ENCODE measurements at places on chromosomes 1 and 21.
A peak's percentile ranks its signal among the peaks of the same experiment; 100 is the strongest.

DNA sequence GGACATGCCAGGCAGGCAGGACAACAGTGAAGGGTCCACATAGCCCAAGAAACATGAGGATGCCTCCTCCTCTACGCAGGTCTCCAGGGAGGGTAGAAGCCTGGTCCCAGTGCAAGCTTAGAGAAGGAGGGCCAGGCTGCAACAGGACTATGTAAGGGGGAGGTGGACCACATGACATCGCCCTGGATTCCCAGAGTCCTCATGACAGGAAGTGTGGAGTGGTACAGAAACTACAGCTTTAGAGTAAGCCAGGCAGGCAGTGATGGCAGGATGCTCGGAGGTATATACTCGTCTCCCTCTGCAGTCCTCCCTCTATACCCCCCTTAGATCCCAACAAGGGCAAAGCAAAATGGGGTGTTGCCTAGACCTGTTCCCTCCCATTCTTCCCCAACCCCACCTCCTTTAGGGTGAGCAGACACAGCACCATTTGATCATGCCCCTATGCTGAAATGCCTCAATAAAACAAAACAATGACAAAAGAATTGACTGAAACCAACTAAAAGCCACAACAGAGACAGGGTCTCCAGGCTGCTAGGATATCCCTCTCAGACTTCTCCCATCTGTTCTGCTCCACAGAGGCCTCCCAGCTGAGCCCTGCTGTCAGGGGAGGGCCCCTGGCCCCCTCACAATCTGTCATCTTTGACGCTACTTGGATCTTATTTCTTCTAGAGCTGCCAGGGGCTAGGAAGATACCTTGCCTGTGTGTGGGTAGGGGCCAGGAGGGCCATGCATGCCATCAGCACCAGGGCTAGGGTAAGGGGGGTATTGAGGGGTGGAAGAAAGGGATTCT, 13.1 kb downstream of the FAM78B start:
- no peak for DNase-seq

- no peak for DNase-seq
These were observed 2.0 kb downstream of the KIAA0319L start for GRCh38 chr1:35555212-35555584.

GRCh38 chr1:26387447-26387846, 14.9 kb upstream of the ZNF683 start:
- DNase-seq: no peak

DNA sequence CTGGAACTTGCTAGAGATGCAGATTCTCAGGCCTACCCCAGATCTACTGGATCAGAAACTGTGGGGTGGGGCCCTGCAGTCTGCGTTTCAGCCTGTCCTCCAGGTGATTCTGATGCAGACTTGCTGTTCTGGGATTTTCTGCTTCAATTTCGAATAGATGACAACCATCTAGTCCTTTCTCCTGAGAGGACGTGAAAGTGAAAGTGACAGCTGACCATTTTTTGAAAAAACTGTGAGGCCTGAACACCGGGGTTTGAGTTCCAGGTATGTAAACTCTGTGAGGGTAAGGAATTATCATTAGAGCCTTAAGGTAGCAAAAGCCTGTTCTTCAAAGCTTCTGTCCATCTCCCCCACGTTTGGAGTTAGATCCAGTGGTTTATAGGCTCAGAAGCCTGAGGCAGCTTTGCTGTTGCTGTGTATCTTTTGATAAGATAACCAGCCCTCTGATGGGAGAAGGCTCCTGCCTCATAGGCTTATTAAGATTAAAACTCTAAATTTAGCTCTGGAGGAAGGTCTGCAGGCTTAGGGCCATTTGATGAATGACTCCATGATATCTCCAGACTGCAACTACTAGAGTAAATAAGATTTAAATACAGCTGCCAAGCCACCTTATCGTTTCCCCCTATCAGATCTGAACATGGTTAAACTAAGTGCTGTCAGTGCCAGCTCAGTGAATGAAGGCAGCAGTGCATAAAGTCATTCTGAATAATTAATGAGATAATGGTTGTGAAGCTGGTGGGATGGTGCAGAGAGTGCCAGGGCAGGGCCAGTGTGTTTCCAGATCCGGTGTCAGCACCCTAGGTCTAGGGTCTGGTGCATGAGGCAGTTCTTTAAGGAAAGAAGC, 335.2 kb downstream of the HHAT start:
- DNase-seq: peak; percentile 89

DNA sequence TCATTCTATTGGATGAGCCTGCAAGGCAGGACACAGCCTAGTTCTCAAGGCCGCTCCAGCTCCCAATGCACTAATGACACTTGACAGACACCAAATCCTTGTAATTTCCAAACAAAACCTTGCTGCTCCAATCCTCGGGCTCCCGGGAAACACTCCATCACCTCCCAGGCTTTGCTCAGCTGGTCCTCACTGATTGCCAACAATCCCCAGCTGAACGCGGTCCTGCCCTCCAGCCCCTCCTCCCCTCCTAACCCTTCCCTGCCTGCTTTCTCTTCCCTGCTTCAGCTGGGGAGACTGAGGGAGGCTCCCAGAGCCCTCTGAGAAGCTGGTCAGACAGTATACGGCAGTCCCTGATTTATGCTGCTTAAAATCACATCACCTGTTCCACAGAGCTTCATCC, 114.4 kb upstream of the TNR start:
- no peak for DNase-seq

- DNase-seq: no peak
These were observed 30.8 kb downstream of the RPL5 start for GRCh38 chr1:92862605-92863004.

DNA sequence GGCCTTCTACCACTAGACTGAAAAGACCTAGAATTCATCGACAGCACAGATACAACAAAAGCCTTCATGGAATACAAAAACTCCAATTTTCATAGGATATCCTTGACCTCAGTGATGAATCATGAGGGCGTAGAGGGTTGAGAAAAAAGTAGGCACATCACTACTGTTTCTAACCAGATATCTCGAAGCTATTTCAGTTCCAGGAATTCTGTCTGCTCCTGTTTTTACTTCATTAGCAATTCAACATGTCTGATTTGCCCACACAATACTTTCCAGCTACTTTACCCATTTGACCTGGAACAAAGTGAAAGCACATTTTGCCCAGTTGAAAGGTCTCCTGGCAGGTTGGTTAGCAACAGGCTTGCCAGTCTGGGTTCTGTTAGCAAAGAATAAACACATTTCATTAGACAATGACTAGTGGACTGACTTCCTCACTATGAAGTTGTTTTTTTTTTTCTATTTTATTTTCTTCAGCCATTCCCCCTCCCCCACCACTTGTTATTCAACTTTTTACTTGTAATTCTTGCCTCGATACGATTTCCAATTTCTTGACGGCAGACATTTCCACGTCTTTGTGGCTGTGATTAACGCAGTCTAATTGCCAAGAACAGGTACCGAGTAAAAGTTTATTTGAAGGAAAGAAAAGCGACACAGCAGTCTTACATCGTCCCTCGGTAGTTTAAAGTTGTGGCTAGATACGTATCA, 4.0 kb upstream of the ZBTB18 start:
- peak; percentile 7 for DNase-seq

- no peak for DNase-seq
These were observed 16.4 kb upstream of the CENPF start for GRCh38 chr1:214586621-214587020.

DNA sequence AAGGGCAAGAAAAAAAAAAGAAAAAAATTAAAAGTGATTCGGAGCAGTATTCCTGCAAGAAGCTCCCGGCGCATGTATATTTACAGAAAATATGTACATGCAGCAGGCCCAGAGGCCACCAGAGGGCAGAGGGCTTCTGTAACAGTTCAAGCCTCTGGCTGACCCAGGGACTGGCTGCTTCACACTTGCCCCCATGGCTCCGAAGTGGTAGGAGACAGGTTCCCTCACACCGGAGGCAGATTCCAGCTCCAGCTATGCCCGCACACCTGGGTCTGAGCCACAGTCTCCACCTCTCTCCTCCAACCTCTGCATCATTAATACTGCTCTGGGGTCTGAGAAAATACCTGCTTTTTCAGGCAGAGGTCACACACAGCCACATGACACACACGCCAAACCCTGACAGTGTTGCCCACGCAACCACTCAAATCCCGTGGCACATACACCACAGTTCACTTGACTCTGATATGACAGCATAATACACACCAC, 2.2 kb upstream of the ARHGAP30 start:
- no peak for DNase-seq

- DNase-seq: no peak
These were observed 5.5 kb downstream of the AMPD2 start for GRCh38 chr1:109625176-109625575.

- DNase-seq: no peak
These were observed 6.4 kb downstream of the TGFB2 start for GRCh38 chr1:218351391-218352074.

- no peak for DNase-seq
These were observed 4.8 kb downstream of the COX20 start for GRCh38 chr1:244840219-244840794.

DNA sequence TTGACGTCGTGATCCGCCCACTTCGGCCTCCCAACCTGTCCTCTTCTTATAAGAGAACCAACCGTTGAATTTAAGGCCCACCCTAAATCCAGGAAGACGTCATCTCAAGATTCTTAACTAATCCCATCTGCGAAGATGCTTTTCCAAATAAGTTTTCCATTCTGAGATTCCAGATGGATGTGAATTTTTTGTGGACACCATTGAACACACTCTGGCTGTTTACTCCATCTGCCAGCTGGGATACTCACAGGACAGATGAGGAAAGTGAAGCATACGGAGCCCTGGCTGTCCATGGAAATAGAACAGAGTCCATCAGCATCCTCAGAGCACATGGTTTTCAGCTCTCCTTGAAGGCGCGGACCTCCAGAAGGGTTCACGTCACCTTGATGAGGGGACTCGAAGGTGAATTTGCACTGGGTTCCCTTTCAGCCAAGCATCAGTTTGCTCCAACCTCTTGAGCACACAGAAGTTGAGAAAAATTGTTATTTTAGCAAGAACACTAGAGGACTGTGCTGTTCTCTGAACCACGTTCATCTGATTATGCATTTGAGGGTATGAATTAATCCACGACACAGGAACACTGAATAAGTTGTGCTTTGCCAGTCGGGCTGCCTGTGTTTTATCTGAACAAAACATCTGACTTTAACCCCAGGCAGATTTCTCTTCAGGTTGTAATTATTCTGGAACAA, 68.6 kb downstream of the KAZN start:
- no peak for DNase-seq

GRCh38 chr1:167697667-167698141, 24.1 kb upstream of the MPZL1 start:
- no peak for DNase-seq

DNA sequence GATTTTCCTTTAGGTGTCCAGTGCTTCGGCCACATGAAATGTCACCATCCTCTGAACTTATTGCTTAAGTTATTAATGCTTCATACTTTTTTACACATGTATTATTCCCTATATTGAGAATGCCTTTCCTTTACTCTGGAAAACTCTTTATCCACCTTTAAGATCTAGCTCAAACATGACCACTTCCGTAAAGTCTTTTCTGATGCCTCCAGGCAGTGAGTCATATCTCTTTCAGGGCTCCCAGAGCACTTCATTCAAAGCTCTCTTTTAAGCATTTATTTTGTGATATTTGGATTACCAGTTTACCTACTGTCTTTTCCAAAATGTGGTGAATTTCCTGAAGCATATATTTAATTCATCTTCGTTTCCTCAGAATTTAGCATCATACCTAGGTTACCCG, 178.9 kb downstream of the HS2ST1 start:
- DNase-seq: no peak

DNA sequence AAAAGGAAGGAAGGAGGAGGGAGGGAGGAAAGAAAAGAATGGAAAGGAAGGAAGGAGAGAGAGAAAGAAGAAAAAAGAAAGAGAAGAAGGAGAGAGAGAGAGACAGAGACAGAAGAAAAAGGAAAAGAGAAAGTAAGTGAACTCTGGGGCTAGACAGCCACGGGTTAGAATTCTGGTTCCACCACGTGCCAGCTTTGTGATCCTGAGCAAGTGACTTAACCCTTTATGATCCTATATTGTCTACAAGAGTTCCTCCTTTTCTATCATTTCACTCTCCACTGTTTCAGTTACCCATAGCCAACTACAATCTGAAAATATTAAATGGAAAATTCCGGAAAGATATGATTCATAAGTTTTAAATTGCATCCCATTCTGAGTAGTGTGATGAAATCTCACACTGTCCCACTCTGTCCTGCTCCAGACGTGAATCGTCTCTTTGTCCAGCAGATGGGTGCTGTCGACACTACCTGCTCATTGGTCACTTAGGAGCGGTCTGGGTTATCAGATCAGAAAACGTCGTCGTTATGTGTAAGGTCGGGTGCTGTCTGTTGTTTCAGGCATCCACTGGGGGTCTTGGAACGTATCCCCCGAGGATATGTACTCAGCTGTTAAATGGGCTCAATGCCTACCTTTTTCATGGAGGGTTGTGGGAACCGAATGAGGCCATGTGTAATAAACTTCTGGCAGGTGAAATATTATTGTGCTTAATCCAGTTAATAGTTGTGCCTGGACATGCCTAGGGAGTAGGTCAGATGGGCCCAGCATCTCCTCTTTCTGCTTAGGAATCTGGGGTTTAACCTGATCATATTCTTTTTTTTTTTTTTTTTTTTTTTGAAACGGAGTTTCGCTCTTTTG, 19.1 kb downstream of the TMEM51 start:
- no peak for DNase-seq

DNA sequence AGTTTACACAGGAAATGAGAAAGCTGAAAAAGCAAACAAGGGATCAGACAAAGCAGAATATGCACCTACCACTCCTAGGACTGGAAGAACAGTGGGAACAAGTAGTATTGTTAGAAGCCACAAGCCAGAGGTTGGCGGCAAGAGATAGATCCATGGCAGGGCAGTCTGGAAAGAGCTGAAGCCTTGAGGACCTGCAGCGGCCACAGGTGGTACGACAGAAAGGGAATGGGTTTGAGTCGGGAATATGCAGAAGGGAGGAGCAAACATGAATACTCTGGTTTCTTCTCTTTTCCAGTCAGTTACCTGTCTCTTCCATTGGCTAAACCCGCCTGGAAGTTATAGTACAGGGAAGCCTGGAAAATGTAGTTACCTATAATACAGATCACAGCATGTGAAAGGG, 3.9 kb upstream of the PCNX2 start:
- DNase-seq: no peak

GRCh38 chr1:90391126-90391525, 326.0 kb downstream of the BARHL2 start:
- no peak for DNase-seq

GRCh38 chr21:32976791-32977190, 48.9 kb upstream of the OLIG2 start:
- DNase-seq: peak; percentile 66
